ENCODE measurements at places on chromosomes 1 and 21. TPM values are rescaled to one million over a fixed set of nuclear protein-coding genes. Genes with fewer than 3 reads are reported as not detected.
A peak's percentile ranks its signal among the peaks of the same experiment; 100 is the strongest.

- DNase-seq: no peak
- H3K27me3 ChIP-seq: no peaks in the 10 kb centered on the region
- no peak overlapping the region for H3K27ac ChIP-seq
- no peak overlapping the region for H3K4me3 ChIP-seq
- H3K36me3 ChIP-seq: no peaks in the 10 kb centered on the region
Measured at GRCh38 chr1:177163844-177164379, 600 bp downstream of the ASTN1 start.

GRCh38 chr1:177568622-177569021 is 397.9 kb downstream of the BRINP2 start:
- no peak overlapping the region for H3K27ac ChIP-seq
- H3K36me3 ChIP-seq: no peaks in the 10 kb centered on the region
- H3K27me3 ChIP-seq: no peaks in the 10 kb centered on the region
- DNase-seq: no peak
- H3K4me3 ChIP-seq: no peak overlapping the region

DNA sequence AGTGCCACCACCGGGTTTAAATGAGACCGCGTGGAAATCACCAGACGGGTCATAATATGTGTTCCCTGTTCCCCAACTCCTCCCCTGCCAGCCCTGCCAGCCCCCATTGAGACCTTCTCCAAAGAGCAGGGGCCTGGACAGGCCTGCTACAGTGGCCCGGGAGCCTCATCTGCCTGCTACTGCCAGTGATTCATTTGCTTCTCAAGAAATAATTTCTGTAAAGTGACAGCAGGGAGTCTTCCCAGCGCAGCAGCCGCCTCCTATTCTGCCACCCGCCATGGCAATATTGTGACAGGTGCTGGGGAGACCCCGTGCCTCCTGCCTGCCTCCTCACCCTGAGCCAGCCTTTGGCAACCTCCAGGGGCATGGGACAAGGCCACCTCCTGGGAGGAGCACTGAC is 8.9 kb downstream of the IFFO2 start:
- no peaks in the 10 kb centered on the region for H3K27me3 ChIP-seq
- peaks cover 5% of the 10 kb centered on the region for H3K4me1 ChIP-seq
- peak overlapping the region; percentile 82 for H3K27ac ChIP-seq
- no peak overlapping the region for H3K4me3 ChIP-seq

DNA sequence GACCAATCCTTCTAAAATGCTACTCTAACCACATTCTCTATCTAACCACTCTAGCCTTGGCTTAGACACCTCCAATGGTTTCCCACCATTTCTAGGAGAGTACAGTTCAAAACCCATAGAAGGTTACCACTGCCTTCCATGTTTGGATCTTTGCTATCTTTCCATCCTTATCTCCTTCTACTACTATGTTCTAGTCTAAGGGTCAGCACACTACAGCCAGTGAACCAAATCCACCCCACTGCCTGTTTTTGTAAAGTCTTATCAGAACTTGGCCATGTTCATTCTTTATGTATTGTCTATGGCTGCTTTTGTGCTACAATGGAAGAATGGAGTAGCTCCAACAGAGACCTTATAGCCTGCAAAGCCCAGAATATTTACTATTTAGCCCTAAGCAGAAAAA is 6.2 kb downstream of the MTF1 start:
- no peak overlapping the region for H3K4me3 ChIP-seq
- no peaks in the 10 kb centered on the region for H3K36me3 ChIP-seq
- H3K27me3 ChIP-seq: no peaks in the 10 kb centered on the region
- DNase-seq: no peak
- H3K4me1 ChIP-seq: no peaks in the 10 kb centered on the region

Gene FABP3
- 1.3 TPM for total RNA-seq

Gene CFHR1
- 1,157 TPM for total RNA-seq

DNA sequence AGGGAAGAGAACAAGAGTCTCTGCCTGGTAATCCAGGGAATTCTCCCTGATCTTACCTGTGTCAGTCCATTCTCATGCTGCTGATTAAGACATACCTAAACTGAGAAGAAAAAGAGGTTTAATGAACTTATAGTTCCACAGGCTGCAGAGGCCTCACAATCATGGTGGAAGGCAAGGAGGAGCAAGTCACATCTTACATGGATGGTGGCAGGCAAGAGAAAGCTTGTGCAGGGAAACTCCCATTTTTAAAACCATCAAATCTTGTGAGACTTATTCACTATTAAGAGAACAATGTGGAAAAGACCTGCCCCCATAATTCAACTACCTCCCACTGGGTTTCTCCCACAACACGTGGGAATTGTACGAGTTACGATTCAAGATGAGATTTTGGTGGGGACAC is 34.2 kb upstream of the LRRC8B start:
- no peak overlapping the region for H3K27ac ChIP-seq
- H3K27me3 ChIP-seq: no peaks in the 10 kb centered on the region
- no peak for DNase-seq
- H3K4me1 ChIP-seq: no peaks in the 10 kb centered on the region
- no peaks in the 10 kb centered on the region for H3K36me3 ChIP-seq
- H3K4me3 ChIP-seq: no peak overlapping the region

DNA sequence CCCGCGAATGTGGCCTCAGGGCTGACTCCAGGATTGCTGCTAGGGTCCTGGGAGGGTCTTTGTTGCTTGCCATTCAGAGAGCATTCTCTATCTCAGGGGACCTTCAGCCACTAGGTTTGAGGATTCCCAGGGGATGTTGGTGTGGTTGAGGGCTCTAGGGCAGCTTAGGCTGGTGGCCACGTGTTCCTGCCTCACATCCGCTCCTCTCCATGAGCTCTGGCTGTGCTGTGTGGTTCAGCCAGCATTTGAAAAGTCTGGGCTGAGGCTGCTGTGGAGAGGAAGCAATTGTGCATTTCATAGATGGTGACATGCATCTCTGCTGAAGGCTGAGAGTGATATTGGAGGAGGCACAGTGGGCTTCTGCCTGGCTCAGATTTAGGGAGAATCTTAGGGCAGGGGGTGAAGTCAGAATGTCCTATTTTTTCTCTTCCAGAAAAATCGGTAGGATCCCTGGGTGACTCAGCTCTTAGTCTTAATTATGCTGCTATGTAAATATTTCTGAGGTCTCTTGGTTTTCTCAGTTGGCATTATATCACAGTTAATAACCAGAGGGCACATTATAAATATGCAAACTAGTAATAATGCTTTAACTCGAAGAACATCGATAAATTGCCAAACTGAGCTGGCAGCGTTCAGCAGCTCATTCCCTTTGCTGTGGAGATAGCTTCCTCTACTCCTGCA is 182.3 kb downstream of the CAMTA1 start:
- H3K4me3 ChIP-seq: no peak overlapping the region
- no peak for DNase-seq
- no peaks in the 10 kb centered on the region for H3K36me3 ChIP-seq
- H3K27ac ChIP-seq: no peak overlapping the region
- H3K27me3 ChIP-seq: no peaks in the 10 kb centered on the region
- no peaks in the 10 kb centered on the region for H3K4me1 ChIP-seq

Gene RASAL2
- 4.1 TPM for total RNA-seq
